ENCODE measurements at places on chromosomes 1 and 21. TPM values are rescaled to one million over a fixed set of nuclear protein-coding genes. Genes with fewer than 3 reads are reported as not detected.

The CPLANE2 gene
- total RNA-seq = 9.6 TPM

DNA sequence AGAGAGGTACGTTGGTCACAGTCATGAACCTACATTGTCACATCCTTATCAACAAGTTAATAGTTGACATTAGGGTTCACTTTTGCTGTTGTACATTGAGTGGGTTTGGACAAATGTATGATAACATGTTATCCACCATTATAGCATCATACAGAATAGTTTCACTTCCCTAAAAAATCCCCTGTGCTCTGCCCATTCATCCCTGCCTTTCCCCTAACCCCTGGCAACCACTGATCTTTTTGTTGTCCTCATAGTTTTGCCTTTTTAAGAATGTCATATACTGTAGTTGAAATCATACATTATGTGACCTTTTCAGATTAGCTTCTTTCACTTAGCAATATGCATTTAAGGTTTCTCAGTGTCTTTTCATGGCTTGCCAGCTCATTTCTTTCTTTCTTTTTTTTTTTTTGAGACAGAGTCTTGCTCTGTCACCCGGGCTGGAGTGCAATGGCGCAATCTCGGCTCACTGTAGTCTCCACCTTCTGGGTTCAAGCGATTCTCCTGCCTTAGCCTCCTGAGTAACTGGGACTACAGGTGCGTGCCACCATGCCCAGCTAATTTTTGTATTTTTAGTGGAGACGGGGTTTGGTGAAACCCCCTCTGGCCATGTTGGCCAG, 50.6 kb downstream of the UCK2 start:
- H3K4me1 ChIP-seq = peaks cover 48% of the 10 kb centered on the region
- no peak overlapping the region for H3K4me3 ChIP-seq
- H3K27me3 ChIP-seq = peaks cover 12% of the 10 kb centered on the region
- DNase-seq = no peak
- no peak overlapping the region for H3K27ac ChIP-seq
- H3K36me3 ChIP-seq = peaks cover 19% of the 10 kb centered on the region

- H3K36me3 ChIP-seq = no peaks in the 10 kb centered on the region
- H3K27ac ChIP-seq = no peak overlapping the region
- H3K4me1 ChIP-seq = no peaks in the 10 kb centered on the region
Measured at GRCh38 chr1:93331412-93331811, 14.3 kb upstream of the DR1 start.

GRCh38 chr1:39310015-39310414, 105.5 kb downstream of the MACF1 start:
- H3K36me3 ChIP-seq = peaks cover 94% of the 10 kb centered on the region
- no peak overlapping the region for H3K4me3 ChIP-seq
- DNase-seq = no peak
- H3K4me1 ChIP-seq = no peaks in the 10 kb centered on the region

DNA sequence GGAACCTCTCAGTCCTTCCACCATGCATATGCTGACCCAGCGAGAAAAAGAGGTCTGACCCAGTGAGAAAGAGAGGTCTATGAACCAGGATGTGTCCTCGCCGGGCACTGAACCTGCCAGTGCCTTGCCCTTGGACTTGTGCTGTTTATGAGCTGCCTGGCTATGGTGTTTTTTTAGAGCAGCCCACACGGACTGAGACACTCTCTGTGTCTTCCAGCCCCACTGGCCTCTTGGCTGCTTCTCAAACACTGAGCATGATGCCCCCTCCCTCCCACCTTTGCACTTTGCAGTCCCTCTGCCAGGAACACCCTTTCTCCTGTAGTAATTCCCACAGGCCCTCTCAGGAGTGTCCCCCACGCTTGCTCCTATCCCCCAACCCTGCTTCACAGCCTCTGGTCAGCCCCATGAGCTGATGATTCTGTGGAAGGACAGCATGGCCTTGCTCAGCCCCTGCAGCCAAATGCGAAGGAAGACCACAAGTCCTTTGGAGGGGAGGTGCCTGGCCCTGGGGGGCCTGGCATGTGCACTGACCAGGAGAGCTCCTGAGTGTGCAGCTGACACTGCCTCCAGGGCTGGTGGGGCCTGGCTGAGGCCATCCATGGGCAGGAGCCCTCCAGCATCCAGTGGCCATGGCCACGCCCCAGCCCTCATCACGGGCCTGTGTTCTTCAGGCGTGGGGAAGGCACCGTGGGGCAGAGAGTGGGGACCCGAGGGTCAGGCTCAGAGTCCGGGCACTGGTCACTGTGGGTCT, 23.8 kb downstream of the WNT3A start:
- H3K27me3 ChIP-seq = peaks cover 20% of the 10 kb centered on the region
- H3K4me1 ChIP-seq = no peaks in the 10 kb centered on the region
- no peak overlapping the region for H3K27ac ChIP-seq
- H3K36me3 ChIP-seq = no peaks in the 10 kb centered on the region
- DNase-seq = peak; percentile 11
- no peak overlapping the region for H3K4me3 ChIP-seq

- H3K27me3 ChIP-seq = peaks cover 4% of the 10 kb centered on the region
- peak overlapping the region; percentile 92 for H3K27ac ChIP-seq
Measured at GRCh38 chr1:161096530-161096929, 1.6 kb upstream of the KLHDC9 start.
